ENCODE measurements at places on chromosomes 2 and 18.

DNA sequence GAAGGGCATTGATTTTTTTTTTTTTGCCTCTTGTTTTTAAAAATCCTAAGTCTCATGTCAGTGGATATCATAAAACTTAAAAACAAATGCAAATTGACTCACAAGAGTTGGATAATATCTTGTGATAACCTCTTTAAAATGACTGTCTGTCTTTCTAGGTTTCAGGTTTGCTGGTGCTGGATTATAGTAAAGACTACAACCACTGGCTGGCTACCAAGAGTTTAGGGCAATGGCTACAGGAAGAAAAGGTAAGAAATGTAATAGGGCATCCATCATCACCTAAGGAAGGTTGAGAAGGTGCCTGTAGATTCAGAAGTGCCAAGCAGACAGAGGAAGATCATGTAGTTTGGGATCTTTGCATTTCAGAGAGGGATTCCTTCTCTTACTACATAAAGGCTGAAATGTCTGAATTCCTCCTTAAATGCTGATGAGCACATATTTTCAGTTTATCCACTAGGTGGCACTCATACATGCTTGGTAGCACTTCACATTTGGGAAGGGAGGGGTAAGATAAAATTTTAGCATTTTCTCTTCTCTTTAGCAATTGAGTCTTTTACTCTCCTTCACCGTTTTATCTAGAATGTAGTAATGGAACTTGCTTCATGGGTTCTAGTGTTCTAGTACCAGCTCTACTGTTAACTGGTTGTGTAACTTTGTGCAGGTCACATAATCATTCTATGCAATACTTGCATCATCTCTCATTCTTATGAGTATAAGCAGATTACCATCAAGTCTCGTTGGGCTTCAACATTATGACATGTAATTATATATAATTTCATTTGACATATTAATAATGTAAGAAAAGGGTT is 21.1 kb downstream of the CPS1 start:
- DNase-seq, result no peak

GRCh38 chr2:67237288-67237687 is 159.8 kb upstream of the ETAA1 start:
- DNase-seq, result no peak

GRCh38 chr2:239253264-239253663 is 147.6 kb downstream of the HDAC4 start:
- no peak for DNase-seq

GRCh38 chr2:160358046-160358445 is 135.6 kb downstream of the RBMS1 start:
- DNase-seq, result no peak

DNA sequence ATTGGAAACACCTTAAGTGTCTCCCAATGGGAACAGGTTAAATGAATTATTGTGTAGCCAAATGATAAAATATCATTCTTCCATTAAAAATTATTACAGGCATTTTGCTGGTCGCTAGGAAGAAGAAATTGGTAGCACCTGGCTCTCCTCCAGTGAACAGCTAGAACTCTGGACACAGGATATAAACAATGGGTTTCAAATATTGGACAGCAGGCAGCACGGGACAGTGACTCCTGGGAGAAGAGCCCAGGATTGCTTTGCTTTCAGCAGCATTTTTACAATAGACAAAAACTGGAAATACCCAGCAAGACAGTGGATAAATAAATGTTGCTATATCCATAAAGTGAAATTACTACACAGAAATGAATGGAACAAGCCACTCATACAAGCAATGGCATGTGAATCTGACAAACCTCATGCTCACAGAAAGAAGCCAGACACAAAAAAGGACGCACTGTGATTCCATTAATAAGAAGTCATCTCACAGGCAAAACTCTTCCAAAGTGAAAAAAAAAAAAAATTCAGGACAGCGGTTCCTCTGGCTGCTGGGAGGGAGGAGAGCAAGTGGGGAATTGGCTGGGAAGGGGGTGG is 50.5 kb downstream of the LAMA1 start:
- DNase-seq, result no peak

DNA sequence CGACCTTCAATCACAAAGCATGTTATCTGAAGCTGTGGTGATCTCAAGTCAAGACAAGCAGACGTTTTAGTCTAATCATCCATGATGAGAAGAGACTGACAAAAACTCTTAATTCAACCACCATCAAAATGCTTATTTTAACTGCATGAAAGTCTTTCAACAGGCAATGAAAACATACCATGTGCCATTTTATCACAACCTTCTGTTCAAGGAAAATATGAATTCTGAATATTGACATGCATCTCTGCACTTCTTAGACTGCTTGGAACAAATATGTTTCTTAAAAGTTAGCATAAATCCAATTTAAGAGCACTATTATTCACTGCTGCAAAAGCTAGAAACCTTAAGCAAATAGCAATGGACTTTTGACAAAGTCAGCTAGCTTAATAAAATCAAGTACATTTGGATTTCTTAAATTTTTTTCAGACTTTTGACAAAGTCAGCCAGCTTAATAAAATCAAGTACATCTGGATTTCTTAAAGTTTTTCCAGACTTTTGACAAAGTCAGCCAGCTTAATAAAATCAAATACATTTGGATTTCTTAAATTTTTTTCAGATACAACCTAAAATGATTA is 70.9 kb downstream of the OLA1 start:
- no peak for DNase-seq

- DNase-seq, result no peak
These were observed 159.0 kb downstream of the ANTXR1 start for GRCh38 chr2:69171897-69172525.

DNA sequence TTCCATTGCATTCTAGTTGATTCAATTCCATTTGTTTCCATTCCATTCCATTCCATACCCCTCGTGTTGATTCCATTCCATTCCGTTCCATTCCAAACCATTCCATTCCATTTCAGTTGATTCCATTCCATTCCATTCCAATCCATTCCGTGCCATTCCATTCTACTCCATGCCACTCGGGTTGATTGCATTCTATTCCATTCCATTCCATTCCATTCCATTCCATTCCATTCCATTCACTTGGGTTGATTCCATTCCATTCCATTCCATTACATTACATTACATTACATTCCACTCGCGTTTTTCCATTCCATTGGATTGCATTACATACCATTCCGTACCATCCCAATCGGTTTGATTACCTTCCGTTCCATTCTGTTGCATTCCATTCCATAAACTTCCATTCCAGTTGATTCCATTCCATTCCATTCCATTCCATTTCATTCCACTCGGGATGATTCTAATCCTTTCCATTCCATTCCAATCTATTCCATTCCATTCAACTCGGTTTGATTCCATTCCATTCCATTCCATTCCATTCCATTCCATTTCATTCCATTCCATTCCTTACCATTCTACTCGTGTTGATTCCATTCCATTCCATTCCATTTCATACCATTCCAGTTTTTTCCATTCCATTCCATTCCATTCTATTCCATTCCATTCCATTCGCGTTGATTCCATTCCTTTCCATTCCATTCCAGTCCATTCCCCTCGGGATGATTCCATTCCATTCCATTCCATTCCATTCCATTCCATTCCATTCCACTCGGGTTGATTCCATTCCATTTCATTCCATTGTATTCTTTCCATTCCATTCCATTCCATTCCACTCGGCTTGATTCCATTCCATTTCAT is 1140.4 kb downstream of the RPIA start:
- DNase-seq, result no peak

DNA sequence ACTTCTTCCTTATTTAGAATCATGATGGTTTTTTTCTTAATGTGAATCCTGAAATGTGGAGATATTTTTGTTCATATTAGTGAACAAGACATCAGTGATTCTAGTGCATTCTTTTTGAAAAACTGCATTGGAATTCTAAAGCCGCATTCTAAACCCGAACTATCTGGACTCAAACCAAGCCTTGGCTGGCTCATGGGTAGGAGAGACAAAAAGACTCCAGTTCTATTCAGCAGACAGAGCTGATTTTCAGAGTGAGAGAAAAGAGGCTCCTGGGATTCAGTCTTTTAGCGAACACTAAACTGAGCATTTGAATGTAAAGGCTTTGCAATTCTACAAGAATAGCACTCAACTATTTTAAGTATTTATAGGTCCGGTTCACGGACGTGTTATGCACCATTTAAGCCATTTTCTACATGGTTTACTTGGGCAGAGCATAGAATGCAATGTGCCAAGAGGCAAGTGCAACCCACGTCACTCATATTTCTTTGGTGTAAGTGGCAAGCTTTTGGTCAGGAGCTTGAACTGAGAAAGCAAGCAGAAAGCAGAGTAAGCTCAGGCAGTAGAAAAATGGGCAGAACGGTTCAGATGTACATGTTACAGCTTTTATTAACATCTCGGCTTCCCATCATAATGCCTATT is 227.3 kb upstream of the RAB12 start:
- no peak for DNase-seq

- no peak for DNase-seq
These were observed 171.1 kb downstream of the HDAC4 start for GRCh38 chr2:239229545-239230279.

DNA sequence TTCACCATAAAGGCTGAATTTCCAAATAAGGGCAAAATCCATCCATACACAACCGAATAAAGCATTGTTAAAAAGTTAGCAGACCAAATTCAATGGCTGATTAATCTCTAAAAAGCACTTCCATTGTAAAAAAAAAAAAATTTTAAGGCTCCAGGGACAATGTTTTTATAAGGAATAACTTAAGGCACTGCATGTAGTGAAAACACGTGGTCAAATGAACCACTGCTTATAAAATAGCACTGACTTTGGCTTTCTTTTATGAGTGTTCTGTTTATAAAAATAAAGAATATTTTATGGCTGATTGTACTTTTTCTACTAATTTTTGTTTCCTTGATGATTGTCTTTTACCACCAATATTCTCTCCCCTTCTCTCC is 409.3 kb upstream of the KCNH7 start:
- DNase-seq, result no peak

GRCh38 chr2:155842103-155842502 is 490.4 kb downstream of the NR4A2 start:
- no peak for DNase-seq

GRCh38 chr18:79962835-79963657 is 1.4 kb upstream of the HSBP1L1 start:
- DNase-seq, result no peak

DNA sequence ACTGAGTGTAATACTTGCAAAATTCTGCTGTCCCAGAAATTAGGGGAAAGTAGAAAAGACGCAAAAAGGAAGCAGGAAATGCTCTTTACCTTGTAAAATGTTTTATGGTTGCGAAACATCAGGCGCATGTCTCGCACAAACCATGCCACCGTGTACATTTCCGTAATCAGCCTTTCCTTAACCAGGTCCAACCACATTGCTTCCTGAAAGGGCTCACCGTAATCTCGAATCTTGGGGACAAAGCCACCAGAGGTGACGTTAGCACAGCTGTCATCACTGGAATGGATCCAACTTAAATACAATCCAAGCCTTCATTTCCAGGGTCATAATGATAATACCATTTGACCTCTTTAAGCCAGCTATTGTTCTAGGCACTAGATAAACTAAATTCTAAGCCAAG is 49.3 kb downstream of the SP110 start:
- no peak for DNase-seq

DNA sequence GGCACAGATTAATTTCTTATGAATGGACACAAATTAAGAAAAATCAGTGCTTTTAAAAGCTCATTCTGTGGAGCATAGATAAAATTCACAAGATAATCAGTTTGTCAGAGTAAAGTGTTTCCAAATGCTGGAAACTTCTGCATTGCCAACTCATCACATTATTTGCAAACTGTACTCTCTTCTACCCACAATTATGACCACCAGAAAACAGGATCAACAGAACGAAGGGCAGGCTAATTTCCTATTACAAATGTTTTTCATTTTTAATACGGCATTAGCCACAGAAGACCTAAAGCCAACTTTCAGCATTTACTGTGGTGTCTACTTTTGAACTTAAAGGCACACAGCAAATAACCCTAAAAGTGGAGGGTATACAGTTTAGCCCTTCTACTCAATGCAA is 6.0 kb downstream of the IRS1 start:
- DNase-seq, result no peak

GRCh38 chr2:167595839-167596471 is 651.4 kb downstream of the STK39 start:
- peak; percentile 11 for DNase-seq

- DNase-seq, result no peak
These were observed 18.4 kb downstream of the SCN9A start for GRCh38 chr2:166357068-166357949.

- DNase-seq, result no peak
These were observed 26.1 kb upstream of the OTOF start for GRCh38 chr2:26504002-26504401.

DNA sequence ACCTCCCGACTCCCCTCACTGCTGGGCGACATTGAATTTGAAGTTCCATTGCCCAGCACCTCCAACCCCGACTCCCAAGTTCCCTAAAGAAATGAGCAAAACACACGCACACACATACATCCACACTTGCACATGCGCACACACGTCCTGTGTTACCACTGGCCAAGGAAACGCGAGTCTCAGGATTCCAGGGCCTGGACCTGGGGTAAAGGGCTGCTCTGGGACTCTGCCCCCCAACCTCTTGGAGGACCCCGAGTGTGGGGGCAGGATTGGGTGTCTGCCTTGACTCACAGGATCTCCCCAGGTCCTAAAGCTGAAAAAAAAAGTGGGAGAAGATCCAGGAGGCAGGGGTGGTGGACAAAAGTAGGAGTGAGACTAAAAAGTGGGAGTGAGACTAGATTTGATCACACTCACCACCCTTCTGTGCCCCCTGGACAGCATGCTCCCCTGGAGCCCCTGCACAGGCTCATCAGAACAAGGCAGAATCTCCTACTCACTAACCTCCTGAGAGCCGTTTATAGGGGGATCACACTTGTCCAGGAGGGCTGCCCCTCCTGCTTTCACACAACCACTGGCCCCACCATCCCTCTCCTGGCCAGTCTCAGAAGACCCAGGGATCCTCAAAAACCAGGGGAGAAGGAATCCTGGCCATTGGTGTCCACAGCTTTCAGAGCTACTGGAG is 202.2 kb downstream of the TNS1 start:
- DNase-seq, result no peak

GRCh38 chr18:76368271-76368670 is 126.8 kb downstream of the ZNF516 start:
- no peak for DNase-seq

DNA sequence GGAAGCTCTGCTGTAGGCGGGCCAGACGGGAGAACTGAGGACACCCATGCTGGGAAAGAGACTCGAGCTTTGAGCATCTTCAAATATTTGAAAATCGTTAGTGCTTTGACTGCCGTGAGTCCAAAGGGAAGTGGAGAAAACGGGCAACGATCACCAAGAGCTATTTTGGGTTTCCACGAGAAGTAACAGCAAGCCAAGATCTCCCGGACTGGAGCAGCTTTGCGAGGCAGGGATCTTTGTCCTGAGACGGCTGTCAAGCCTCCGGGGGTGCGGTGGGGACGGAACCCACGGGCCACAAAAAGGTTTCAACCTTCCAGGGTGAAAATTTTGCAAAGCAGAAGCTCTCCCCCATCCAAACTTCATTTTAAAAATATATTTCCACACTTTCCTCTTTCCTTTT is 195.8 kb downstream of the NDUFA10 start:
- no peak for DNase-seq

GRCh38 chr2:160336635-160337034 is 136.6 kb upstream of the ITGB6 start:
- DNase-seq, result no peak

- DNase-seq, result no peak
These were observed 152.2 kb upstream of the EPAS1 start for GRCh38 chr2:46145017-46145416.

Measured in T-helper 1 cell (primary cell).